ENCODE measurements at places on chromosomes 5 and 9. TPM values are rescaled to one million over a fixed set of nuclear protein-coding genes. Genes with fewer than 3 reads are reported as not detected.

DNA sequence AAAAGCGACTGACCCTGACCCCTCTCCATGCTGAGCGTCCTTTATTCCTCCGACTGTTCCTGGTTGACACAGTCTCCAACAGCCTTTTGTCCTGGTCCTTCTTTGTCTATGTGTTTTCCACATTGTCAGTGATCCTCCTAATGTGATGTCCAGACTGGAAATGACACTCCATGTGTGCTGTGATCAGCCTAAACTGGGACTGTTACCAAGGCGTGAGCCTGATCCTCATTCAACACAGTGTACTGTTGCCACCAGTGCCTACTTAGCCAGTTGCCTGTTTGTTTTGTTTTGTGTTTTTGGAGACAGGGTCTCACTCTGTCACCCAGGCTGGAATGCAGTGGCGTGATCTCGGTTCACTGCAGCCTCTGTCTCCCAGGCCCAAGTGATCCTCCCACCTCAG is 192.1 kb downstream of the GOLPH3 start:
- no peak for DNase-seq

DNA sequence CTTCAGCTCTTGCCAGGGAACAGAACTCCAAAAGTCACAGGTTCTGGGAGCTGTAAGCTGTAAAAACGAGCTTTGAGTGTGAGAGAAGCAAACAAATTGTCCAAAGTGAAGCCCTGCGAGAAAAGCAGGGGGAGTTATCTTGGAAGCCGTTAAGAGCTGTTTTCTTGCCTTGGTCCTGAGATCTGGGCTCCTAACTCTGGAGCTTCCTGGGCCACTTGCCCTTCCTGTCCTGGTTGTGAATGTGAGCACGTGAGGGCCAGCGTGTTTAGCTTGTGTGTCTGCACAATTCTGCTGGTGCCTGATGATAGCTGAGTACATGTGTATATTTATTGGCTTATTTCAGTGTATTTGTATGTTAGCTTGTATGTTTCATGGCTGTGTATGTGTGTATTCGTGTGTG is 40.5 kb downstream of the DAB2IP start:
- no peak for DNase-seq

GRCh38 chr5:57862942-57863341 is 380.3 kb upstream of the ACTBL2 start:
- no peak for DNase-seq

DNA sequence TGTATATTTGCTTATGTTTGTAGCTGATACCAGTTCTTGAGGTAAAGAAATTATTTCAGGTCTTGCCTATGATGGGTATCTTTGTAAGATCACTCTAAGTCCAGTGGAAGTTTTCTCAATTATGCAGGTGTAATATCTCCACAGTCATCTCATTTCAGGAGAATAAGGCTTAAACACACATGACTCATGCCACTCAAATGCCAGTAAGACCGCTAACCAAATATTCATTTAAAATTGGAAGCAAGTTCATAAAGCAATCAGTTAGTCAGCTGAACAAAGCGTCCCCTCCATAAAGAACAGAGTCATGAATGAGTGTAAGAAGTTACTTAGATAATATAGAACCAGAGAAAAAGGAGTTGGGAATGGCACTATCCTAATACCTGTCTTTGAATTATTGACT is 248.7 kb downstream of the LURAP1L start:
- no peak for DNase-seq

DNA sequence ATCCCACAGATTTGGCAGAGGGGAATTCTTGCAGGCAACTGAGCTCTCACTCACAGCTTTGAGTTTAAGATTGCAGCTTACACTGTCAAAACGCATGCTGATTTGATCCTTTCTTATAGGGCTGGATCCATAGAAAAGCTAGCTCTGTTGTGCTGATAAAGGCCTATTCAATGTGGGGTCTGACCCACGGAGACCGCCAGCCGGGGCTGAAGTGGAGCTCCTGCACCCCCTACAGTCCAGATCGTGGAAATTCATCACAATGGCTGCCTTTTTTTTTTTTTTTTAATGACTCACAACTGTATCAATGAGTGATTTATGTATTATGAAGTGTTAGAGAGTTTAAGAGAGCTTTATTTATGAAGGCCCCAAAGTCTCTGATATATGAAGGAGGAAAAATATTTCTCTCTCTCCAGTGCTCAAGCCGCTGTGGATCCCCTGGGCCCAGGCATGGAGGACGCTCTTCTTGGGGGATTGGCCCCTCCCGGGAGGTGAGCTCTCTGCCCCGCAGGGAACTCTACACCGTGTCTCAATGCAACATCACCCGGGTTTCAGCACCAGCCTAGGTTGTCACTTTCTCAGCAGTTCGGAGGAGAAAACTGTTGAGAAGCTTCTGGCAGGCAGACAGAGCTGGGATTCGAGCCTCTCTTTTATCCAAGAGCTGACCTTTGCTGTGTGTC is 700.2 kb downstream of the IRX1 start:
- no peak for DNase-seq

GRCh38 chr9:6777213-6777902 is 19.6 kb downstream of the KDM4C start:
- no peak for DNase-seq

DNA sequence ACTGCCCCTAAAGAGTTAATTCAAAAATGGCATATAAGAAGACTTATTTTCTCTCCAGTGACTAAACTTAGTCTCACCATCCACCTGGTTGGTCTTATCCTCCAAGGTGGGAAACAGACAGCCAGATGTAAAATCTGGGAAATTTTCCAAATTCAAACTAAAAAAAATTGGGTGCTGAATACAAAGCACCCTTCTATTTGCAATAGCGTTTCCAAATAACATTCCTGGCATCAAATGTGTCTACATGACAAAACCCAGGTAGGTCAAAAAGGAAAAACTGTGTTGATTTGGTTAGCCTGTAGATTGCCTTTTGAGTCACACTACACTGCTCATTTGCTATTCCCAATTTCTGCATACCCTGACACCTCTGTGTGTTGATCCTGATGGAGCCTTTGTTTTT is 252.2 kb downstream of the NR2F1-AS1 start:
- DNase-seq, result no peak

DNA sequence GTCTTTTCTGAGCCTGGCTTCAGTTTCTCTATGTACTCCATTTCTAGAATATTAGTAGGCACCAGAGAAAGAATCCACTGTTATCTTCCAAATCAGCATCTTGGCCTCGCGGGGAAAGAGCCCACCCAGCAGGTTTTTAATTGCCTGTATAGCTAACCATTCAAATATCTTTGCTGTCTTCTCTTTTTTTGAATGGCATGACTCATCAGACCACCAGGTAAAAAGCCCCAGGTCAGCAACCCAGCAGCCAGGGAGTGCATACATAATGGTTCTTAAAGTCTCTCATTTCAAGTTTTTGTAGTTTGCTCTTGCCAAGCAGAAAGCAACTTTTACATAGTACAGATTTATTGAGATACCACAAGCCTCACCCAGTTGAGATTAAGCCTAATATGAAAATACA is 50.7 kb downstream of the TMEM167A start:
- no peak for DNase-seq

DNA sequence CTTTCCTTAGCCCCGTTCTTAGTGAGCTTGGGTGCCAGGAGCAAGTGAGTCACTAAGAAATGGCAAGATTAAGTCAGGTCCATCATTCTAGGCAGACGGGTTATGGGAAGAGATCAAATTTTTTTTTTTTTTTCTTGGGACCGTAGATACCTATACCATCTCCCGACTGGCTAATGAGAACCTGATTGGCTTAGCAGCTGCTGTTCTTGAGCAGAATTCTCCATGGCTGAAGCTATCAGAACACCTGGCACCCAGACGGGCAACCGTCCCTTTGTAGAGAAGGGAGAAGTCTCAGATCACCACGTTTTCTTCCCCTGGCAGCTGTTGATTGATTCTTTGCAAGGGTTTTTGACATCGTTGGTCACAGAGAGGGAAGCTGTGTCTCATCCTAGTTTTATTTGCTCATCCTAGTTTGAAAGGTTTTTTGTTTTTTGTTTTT is 78.6 kb downstream of the AOPEP start:
- DNase-seq, result no peak

DNA sequence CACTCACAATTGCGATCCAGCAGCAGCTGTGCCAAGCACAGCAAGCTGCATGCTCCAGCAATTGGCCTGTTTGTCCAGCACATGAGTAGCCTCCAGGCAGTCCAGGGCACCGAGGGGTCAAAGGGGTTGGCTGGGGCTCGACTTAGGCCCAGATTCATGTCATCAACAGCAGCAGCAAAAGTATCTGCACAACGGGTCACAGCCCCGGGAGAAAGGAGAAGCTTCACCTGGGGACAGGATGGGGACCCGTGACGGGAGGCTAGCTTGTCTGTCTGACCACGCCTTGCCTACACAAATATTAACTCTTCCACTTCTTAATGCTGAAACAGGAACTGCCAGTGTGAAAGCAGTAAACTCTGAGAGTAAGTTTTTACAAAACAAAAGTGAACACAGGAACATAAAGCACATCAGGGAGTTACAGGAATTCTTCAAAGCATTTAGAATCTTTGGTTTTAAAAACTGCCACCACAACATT is 191.2 kb downstream of the PIK3R1 start:
- no peak for DNase-seq

GRCh38 chr5:146068206-146068605 is 37.2 kb downstream of the PLAC8L1 start:
- no peak for DNase-seq

- no peak for DNase-seq
These were observed 3.9 kb downstream of the RASGRF2 start for GRCh38 chr5:80963966-80964481.

DNA sequence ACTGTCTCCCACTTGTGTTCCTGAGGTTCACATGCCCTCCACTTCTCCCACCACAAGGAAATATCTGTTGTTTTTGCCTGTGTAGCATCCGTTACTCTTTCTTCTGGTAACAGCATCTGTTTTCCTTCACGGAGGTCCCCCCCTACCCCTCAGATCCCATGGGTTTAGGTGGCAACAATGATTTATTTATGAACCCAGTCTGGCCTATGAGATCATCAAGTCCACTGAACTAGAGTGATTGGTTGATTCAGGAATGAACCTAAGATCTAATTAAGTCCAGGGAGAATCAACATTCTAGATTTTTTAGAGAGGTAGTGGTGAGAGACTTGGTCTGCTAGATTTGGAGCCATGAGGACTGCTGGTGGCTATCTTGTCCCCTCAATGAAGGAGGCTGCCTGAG is 166.8 kb downstream of the NR3C1 start:
- DNase-seq, result no peak

DNA sequence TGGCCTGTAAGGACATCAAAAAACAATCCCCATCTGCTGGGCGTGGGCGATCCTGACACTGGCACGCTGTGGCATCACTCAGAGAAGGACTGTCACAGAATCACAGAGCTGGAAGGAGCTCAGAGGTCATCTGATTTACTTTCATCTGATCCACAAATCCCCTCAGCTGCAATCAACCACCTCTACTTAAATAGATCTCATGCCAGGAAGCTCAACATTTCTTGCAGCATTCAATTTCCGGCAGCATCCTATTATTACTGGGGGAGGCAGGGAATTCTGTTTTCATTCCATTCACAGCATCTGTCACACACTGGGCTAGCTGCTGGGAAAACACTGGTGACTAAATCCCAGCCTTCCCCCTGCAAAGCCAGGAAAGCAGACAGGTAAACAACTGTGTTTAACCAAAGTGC is 38.3 kb downstream of the RETREG1 start:
- no peak for DNase-seq

- DNase-seq, result no peak
These were observed 580.6 kb downstream of the PTPRD start for GRCh38 chr9:10032166-10032565.

DNA sequence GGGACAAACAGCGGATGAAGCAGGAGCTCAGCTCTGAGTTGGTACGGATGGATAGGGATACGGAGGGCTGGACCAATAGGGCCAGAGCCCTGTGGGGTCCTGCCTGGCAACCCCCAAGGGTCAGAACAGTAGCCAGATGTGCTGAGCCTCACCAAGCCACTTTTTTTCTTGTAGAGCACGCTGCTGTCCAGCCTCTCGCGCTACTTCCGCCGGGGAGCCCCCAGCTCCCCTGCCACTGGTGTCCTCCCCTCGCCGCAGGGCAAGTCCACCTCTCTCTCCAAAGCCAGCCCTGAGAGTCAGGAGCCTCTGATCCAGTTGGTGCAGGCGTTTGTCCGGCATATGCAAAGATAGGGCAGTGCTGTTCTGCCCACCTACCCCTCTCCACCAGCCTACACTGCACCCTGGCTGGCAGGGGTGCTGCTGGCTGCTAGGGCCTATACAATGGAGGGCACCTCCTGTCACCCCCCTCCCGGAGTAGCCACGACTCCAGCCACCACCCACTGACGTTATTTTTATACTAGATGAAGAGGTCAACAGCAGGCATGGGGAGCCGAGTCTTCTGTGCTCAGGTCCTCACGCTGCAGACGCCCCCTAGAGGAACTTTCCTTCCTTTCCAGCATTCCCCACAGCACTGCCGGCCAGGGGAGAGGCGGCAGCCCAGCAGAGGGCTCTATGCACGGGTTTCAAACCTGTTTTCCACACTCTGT is 21.6 kb downstream of the SH3GLB2 start:
- no peak for DNase-seq

DNA sequence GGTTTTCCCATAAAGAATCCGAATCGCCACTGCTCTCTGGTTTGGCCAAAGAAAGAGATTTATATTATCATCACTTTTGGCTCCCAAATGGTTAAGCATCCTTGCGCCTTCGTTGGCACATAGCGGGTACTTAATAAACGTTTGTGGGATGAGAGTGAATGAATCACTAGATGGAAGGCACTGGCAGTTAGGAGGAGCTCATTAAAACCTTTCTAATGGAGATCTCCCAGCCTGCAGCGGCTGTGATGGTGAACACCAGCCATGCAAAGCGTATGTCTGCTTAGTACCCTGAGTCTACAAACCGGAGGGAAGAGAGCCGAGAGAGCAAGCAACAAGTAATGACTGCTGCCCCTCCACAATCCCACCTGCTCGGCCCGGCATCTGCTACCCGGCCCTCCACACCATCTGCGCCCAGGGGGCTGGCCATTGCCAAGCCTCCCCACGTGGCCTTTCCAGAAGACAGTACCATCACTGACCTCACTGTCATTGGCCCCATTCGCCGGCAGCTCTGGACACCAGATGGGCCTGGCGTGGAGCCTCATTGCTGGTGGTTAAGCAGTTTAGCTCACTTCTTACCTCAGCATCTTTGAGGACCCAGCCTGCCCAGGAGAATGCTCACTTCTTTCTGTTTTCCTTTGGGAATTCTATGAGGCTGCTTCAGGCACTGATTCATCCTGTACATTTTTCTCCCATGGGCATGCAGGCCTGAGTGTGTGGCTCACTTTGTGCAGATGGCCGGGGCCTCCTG is 39.3 kb upstream of the ANKRD33B start:
- peak; percentile 72 for DNase-seq

DNA sequence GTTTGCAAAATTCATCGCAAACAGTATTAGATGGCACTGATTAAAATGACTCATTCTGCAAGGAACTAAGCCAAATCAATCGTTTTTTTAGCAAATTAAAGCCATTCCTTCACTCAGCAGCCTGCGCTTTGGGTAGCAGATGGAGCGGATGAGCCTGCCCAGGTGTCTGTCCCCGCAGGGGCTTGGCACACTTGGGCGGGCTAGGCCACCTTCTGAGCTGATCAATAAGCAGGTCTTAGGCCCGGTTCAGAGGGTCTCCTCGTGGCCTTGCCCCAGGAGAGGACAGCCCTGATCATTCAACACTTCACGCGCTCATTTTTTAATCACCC is 78.0 kb upstream of the FCN1 start:
- peak; percentile 51 for DNase-seq

GRCh38 chr9:121884057-121884541 is 209.0 kb downstream of the TTLL11 start:
- no peak for DNase-seq

IL4 gene
- total RNA-seq, result not detected

FGFR4 gene
- 0.42 TPM for total RNA-seq

CFAP157 gene
- 0.19 TPM for total RNA-seq

FGF18 gene
- total RNA-seq, result 1.7 TPM

SERF1A gene
- 6.2 TPM for total RNA-seq

IL13 gene
- not detected for total RNA-seq

TEK gene
- 16.3 TPM for total RNA-seq
